CD4-positive, alpha-beta T cell (primary cell): ENCODE measurements at places on chromosomes 5 and 9. TPM values are rescaled to one million over a fixed set of nuclear protein-coding genes. Genes with fewer than 3 reads are reported as not detected.
A peak's percentile ranks its signal among the peaks of the same experiment; 100 is the strongest.

- no peaks in the 10 kb centered on the region for H3K36me3 ChIP-seq
- H3K4me3 ChIP-seq = no peak overlapping the region
- no peak for DNase-seq
- no peak overlapping the region for H3K27ac ChIP-seq
- no peaks in the 10 kb centered on the region for H3K4me1 ChIP-seq
Observed at GRCh38 chr9:13171261-13171660, 108.2 kb downstream of the MPDZ start.

GRCh38 chr5:176405656-176406435, 10.5 kb downstream of the CLTB start:
- H3K27ac ChIP-seq = no peak overlapping the region
- H3K4me3 ChIP-seq = no peak overlapping the region
- peaks cover 3% of the 10 kb centered on the region for H3K4me1 ChIP-seq
- no peaks in the 10 kb centered on the region for H3K27me3 ChIP-seq

MTAP gene
- 17.8 TPM for total RNA-seq

- no peak overlapping the region for H3K27ac ChIP-seq
- H3K4me3 ChIP-seq = no peak overlapping the region
- no peaks in the 10 kb centered on the region for H3K27me3 ChIP-seq
- no peaks in the 10 kb centered on the region for H3K4me1 ChIP-seq
- H3K36me3 ChIP-seq = no peaks in the 10 kb centered on the region
Observed at GRCh38 chr5:1204693-1205242, 3.4 kb downstream of the SLC6A19 start.

GRCh38 chr9:7454624-7455023, 345.0 kb downstream of the DMAC1 start:
- no peak for DNase-seq
- H3K4me3 ChIP-seq = no peak overlapping the region
- H3K27ac ChIP-seq = no peak overlapping the region
- H3K36me3 ChIP-seq = no peaks in the 10 kb centered on the region
- H3K4me1 ChIP-seq = no peaks in the 10 kb centered on the region
- no peaks in the 10 kb centered on the region for H3K27me3 ChIP-seq

GRCh38 chr5:102762095-102762534, 7.0 kb downstream of the PAM start:
- peak; percentile 38 for DNase-seq
- no peaks in the 10 kb centered on the region for H3K36me3 ChIP-seq
- H3K27me3 ChIP-seq = no peaks in the 10 kb centered on the region
- peak overlapping the region; percentile 30 for H3K4me3 ChIP-seq

- H3K4me1 ChIP-seq = peaks cover 23% of the 10 kb centered on the region
- peak within 1 kb of the TSS; percentile 62 for H3K4me3 ChIP-seq
Observed at GRCh38 chr9:95516734-95517558, at the start of gene PTCH1. TSS of gene PTCH1 (minus strand) at chr9:95516971.

DNA sequence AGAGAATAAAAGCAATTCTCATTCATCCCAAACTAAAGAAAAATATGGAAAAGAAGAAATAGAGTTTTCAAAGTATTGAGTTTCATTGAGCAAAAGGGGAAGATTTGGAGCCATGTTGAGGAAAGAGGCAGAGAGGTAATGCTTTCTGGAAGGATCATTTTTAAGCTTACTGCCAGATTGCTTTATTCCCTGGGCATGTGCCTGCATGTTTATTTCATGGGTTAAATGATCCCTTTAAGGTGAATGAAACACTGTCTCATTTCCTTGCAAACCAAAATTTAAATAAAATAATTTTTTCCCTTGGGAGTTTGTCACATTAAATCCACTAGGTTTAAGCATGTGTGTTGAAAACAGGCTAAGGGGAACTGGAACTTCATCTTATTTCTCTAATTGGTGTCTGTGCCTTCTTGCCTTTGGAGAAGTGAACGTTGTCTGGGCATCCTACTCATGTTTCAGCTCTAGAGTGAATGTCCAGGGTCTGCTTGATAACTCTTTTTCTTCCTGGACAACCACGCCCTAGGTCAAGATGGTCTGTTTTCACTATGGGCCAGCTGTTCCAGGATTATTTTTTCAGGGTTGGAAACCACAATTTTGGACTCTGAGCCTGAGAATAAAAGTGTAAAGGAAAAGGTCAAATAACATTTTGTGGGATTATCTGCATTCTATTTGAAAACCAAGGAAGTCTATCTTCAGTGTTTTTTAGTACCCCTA, 114.1 kb upstream of the ELL2 start:
- H3K4me3 ChIP-seq = no peak overlapping the region
- no peak for DNase-seq
- no peak overlapping the region for H3K27ac ChIP-seq
- no peaks in the 10 kb centered on the region for H3K4me1 ChIP-seq
- H3K36me3 ChIP-seq = no peaks in the 10 kb centered on the region

GRCh38 chr5:116451905-116452450, 122.6 kb downstream of the SEMA6A start:
- no peaks in the 10 kb centered on the region for H3K27me3 ChIP-seq
- no peaks in the 10 kb centered on the region for H3K36me3 ChIP-seq
- H3K4me1 ChIP-seq = no peaks in the 10 kb centered on the region
- DNase-seq = no peak

- H3K36me3 ChIP-seq = no peaks in the 10 kb centered on the region
- H3K27ac ChIP-seq = no peak overlapping the region
Observed at GRCh38 chr5:55176176-55176818, 3.3 kb upstream of the CDC20B start.

DNA sequence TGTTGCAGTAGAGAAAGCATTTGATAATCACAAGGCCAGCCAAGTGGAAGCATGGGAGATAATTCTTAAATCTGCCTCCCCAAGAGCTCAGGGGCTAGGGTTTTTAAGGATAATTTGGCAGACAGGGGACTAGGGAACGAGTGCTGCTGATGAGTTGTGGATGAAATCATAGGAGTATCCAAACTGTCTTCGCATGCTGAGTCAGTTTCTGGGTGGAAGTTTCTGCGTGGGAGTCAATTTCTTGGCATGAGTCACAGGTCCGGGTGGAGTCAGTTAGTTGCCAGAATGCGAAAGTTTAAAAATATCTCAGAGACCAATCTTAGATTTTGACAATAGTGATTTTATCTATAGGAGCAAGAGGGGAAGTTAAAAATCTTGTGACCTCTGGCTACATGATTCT, 112.6 kb downstream of the TMC1 start:
- H3K4me3 ChIP-seq = no peak overlapping the region
- H3K4me1 ChIP-seq = no peaks in the 10 kb centered on the region
- H3K27ac ChIP-seq = no peak overlapping the region
- no peaks in the 10 kb centered on the region for H3K36me3 ChIP-seq
- DNase-seq = no peak

IFNA21 gene
- not detected for total RNA-seq
